ENCODE measurements at places on chromosomes 1 and 21. TPM values are rescaled to one million over a fixed set of nuclear protein-coding genes. Genes with fewer than 3 reads are reported as not detected.
A peak's percentile ranks its signal among the peaks of the same experiment; 100 is the strongest.

Gene OR6N2
- not detected for total RNA-seq

Gene IVL
- total RNA-seq, result not detected

Gene OR2L13
- total RNA-seq, result not detected

Gene PKNOX1
- 9.7 TPM for total RNA-seq

- no peak for DNase-seq
These were observed 10.3 kb downstream of the SH3GLB1 start for GRCh38 chr1:86714561-86715244.

DNA sequence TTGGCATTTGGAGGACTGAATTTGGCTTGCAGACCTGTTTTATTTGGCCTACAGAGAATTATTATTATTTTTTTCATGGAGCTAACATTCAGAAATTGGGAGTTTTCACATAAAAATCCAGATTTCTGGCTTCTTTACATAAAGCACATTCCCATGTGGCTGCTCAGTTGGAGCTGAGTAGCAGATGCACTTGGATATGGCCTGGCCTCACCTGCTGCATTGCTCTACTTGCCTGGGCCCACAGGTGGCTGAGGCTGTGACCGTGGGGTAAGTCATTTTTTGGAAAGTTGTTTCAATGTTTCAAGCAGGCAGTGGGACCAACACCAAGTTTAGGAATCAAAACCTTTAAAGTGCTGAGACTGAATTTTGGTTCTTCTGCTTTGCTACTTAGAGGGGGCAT, 56.7 kb downstream of the GADD45A start:
- DNase-seq, result no peak

DNA sequence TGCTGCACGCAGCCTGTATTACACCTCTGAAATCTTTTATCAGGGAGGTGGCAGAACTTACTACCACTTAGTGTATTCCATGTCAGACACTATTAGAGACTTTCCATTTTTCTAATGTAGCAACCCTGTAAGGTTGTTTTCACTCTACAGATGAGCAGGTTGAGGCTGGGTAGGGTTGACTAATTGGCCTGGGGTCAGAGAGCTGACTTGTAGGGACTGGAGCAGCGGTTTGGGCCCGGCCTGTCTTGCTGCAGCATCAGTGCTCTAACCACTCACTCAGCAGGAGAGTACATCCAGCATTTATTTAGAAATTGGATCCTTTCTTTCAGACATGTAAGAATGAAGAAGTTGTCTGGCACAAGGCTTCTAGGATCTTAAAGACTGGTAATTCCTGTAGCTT, 25.7 kb upstream of the NBL1 start:
- no peak for DNase-seq

DNA sequence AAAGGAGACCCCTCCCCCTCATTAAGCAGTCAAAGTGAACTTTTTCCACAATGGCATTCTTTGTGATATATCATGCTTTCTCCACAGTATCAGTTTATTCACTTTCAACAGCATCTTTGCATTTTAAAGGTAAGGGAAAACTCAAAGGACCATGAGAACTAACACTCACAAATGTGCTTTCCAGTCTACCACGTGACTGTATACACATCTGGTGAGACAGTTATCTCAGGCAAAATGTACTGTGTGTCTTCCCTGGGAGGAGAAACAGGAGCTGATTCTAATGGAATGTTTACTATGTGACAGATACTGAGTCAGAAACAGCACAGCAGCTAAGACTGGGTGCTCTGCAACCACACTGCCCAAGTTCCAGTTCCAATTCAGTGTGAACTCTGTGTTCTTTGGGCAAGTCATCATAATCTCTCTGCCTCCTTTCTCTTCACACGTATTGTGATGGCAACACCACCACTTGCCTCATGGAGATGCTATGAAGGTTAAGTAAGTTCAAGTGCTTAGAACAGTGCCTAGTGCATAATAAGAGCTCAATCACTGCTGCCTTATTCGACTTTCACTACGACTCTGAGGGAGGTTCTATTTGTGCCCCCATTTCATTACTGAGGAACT, 79.0 kb downstream of the SLC45A1 start:
- DNase-seq, result no peak

DNA sequence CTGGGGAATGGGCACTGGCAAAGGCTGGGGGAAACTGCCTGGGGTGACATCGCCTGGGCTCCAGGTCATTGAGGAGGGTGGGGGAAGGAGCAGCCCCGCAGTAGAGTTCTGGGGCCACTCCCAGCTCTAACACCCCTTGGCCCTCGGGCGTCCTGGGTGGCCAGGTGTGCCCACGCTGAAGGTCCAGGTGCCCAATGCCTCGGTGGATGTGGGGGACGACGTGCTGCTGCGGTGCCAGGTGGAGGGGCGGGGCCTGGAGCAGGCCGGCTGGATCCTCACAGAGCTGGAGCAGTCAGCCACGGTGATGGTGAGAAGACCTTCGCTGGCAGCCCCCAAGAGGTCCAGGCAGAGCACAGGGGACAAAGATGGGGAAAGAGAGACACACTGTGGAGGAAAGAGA, 7.7 kb downstream of the NTRK1 start:
- DNase-seq, result peak; percentile 57

GRCh38 chr1:101148980-101149379, 87.8 kb upstream of the S1PR1 start:
- no peak for DNase-seq

GRCh38 chr1:226107471-226108460, 45.2 kb downstream of the H3-3A start:
- DNase-seq, result no peak

DNA sequence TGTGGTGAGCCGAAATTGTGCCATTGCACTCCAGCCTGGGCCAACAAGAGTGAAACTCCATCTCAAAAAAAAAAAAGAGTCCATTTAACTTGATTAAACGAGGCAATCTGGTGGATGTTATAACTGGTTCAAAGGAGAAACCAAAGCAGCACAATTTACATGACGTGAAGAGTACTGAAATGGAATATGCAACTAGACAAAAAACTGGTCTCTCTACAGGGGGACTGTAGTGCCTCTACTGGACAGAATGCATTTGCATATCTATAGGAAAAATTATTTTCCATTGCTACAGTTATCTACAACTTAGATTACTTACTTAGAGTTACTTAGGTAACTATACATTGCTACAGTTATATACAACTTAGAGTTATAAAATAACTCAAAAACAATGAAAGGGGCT, 2.7 kb upstream of the CAPN2 start:
- DNase-seq, result no peak

- DNase-seq, result no peak
These were observed 3.6 kb downstream of the UROD start for GRCh38 chr1:45015683-45016082.

DNA sequence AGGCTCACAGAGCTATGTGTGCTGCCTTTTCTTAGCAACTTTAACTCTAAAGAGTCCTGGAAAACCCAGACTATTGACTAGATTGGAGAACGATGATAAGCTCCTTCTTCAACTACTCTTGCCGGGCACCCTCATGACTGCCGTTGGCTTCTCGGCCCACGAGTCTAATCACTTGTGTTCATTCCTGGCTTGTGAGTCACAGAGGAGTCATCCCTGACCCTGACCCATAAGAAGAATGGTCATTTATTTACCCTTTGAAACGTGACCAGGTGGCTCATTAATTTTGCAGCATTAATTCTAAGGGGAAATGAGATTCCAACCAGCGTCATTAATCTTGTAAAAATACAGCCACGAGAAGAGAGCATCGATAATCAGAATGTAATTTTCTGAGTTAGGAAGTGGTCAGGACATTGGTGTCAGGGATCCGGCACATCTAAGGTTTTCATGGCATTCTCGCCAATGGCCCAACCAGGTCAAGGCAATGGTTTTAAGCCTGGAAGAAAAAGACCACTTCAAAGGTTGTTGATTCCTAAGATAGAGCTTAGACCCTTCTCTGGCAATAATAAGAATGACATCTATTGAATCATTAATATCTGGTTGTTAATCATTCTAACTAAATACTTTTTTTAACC, 183.6 kb upstream of the RUNX1 start:
- DNase-seq, result no peak

DNA sequence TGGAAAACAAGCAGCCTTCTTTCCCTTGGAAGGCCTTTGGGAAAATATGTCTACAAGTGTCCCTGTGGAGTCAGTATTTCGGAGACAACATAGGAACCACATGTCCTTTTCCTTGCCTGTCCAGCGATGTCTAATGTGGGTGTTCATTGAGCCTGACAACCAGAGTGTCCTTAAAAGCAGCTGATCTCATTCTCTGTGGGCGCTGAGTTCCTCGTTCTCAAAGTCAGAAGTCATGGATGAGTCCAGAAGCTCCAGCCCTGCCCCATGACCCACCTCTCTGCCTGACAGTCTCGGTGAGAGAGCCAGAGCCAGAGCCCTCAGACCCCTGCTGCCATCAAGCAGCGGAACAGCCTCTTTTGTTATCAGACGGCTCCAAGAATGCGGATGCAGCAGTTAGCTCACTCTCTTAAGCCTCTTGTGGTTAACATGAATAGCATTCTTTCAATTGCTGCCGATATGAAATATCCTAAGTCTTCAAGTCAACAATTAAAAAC, 329.2 kb downstream of the TGFB2 start:
- DNase-seq, result peak; percentile 22

DNA sequence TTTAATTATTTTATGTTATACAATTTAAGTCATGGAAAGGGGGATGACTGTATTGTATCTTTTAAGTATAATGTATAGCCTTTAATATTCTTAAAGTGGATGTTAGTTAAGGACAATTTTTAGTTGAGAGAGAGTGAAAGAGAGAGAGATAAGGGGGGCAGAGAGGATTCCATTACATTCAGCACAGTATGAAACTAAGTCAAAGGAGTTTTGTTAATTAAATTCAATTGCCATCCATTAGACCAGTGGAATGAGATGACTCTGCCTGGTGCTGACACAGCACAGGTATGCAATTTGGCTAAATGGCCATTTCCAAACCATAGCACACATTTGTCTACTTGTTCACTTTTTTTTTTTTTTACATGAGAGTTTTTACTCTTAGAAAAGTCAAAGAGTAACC, 27.5 kb downstream of the NFIA start:
- DNase-seq, result no peak

- DNase-seq, result no peak
These were observed 51.6 kb upstream of the ZC3H11B start for GRCh38 chr1:219664310-219665029.

DNA sequence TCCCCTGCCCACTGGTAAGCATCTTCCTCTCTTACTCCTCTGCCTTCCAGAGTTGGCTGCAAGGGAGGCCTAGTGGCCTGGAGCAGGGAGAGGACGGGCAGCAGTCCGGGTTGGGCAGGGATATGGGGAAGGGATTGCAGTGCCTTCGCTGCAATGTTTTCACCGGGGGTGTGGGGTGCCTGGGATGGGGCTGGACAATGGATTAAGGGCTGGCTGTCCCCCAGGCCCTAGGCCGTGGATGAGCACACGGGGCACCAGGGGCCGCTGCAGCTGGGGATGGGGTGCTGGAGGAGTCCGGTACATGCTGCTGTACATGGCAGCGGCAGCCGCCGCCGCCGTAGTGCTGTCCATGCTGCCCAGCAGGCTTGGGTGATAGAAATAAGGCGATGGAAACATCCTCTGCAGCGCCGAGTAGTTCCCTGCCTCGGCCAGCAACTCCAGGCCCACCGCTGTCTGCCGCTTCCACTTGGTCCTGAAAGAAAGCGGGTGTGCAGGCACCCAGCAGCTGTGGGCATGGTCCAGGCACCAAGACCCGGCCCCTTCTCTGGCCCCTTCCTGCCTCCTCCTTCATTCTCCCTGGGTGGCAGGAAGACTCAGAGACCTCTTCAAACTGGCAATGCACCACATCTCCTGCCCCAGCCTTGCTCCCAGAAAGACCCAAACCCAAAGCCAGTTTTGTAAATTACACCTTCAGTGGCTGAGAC, 4.8 kb downstream of the BARHL2 start:
- DNase-seq, result no peak

- DNase-seq, result peak; percentile 89
These were observed 162.8 kb downstream of the NTPCR start for GRCh38 chr1:233113009-233113879.

DNA sequence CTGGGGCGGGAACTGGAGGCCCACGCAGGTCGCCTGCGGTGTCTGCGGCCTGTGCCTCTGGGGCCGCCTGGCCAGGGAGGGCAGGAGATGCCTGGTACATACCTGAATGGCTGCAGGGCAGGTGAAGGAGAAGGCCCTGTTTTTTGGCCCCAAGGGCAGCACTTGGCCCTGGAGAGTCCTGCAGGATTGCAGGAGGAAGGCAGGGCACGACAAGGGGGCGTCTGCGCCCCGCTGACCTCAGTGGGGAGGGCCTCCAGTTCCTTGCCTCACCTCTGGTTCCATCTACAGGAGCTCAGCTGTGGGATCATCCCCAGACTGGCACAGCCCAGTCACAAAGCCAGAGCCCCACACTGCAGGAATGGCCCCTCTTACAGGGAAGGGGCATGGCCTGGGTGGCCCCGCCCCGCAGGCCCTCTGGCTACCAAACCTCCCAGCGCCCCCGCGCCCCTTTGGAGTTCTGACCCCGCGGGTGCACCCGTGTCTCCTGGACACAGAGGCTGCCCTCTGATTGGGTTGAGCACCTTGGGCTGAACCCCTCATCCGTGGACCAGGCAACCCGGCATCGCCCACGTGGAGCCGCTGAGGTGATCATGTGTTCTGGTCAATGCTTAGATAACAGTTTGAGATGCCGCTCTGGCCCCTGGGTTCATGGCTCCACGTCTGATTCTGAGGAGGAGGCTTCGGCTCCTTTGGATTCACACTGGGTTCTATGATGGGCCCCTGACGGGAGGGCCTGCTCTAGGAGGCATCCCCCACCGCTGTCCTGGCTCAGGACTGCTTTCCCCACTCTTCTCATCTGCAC, 1.3 kb upstream of the PEX10 start:
- no peak for DNase-seq

DNA sequence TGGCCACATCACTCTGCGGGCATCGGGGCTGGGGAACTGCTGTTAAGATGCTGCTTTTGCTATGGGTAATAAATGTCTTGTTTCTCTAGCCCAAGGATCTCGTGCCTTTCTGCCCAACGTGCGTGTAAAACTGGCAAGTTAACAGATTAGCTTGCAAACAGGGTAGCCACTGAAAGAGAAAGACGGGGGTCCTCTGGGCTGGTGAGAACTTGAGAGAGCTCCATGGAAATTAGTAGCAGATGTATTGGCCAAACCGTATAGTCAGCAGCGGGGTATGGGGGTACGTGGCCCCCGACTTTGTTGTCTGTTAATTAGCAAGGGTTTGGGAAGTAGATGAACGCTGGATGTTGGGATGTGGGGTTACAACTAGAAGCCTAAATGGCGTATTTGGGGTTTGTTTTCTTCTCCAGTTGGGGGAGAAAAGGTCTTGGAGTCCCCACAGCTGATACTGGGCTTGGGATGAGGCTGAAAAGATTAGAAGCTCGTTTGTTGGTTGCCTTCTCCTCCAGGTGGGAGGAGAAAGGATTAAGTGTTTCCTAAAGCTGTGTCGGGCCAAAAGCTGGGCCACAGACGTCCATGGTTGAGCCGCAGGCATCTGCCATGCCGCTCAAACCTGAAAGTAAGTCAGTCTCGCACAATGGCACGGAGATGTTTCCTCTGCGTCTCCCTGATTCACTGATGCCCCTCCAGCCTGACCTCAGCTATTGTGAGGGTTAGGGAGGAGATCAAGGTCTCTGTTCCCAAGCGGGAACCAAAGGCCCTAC, 32.3 kb upstream of the C1orf174 start:
- no peak for DNase-seq

- no peak for DNase-seq
These were observed 46.9 kb upstream of the GOLT1A start for GRCh38 chr1:204260601-204261197.

GRCh38 chr1:5507340-5507739, 484.9 kb downstream of the NPHP4 start:
- no peak for DNase-seq

- DNase-seq, result no peak
These were observed 44.5 kb downstream of the MDM4 start for GRCh38 chr1:204560590-204561150.

GRCh38 chr1:175169286-175170018, 23.1 kb downstream of the KIAA0040 start:
- no peak for DNase-seq

- DNase-seq, result no peak
These were observed 156.2 kb downstream of the FMN2 start for GRCh38 chr1:240247899-240248298.
